ENCODE measurements at places on chromosomes 7 and 10. TPM values are rescaled to one million over a fixed set of nuclear protein-coding genes. Genes with fewer than 3 reads are reported as not detected.

DNA sequence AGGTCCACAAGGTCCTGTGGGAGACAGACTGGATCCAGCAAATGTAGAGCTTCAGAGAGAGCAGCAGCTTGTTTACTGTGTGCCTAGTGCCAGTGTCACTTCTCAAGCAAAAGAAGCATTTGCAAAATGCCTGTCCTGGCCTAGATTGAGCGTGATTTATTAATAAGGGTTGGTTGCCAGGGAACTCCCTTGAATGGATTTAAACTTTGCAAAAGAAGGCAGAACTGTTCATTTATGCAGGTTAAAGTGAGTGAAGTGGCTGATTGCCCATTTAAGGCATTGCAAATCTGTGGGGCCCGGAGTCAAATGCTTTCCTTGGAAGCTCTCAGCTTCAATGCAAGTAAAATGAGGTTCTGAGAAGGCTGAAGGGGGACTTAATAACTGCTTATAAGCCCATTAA, 71.3 kb downstream of the CDHR3 start:
- DNase-seq, result no peak

- DNase-seq, result no peak
Observed at GRCh38 chr10:110445871-110446270, 51.8 kb upstream of the DUSP5 start.

- no peak for DNase-seq
Observed at GRCh38 chr7:95811846-95812445, 39.6 kb downstream of the DYNC1I1 start.

SMNDC1 gene
- total RNA-seq, result 3.9 TPM

NKX2-3 gene
- total RNA-seq, result not detected

DNA sequence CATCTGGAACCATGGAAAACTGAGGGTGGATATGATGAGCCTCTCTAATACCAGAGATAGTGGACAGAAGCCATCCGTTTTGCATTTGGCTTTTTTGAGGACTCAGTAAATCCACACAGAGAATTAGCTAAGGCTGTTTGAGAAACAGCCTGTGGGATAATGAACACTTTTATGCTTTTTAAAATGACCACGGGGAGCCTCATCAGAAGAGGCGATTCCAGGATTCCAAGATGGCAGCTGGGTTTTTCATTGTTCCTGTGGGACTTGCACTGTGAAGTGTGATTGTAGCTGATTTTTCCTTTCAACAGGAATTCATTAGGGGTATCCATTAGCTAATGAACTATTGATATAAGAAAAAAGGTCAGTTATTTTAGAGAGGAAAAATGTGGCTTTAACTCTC, 353.2 kb downstream of the AUTS2 start:
- no peak for DNase-seq

PGAM2 gene
- total RNA-seq, result not detected

GRCh38 chr7:110827287-110827855, 263.6 kb upstream of the LRRN3 start:
- no peak for DNase-seq

ZNF746 gene
- 6.7 TPM for total RNA-seq

DNA sequence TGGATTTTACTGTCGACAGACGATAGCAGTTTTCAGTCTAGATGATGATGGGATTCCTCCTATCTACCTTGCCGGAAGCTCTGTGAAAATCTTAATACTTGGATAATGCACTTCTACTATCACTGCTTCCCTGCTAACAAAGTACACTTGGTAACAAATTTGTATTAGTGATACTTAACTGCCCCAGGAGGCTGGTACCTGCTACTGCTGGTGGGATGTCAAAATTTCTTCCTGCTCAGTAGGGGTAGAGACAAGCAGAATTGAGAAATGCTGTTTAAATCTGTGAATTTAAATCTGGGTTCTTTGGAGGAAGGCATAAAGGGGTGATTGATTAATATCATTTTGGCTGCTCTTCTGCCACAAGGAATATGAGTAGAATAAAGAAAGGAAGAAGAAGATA, 99.8 kb upstream of the STRIP2 start:
- DNase-seq, result no peak

GRCh38 chr10:45596526-45596925, 76.0 kb downstream of the ZFAND4 start:
- no peak for DNase-seq

UCN3 gene
- total RNA-seq, result not detected

GRCh38 chr10:91296471-91296870, 76.0 kb downstream of the PCGF5 start:
- DNase-seq, result no peak

PIK3AP1 gene
- under 0.01 TPM for total RNA-seq

DNA sequence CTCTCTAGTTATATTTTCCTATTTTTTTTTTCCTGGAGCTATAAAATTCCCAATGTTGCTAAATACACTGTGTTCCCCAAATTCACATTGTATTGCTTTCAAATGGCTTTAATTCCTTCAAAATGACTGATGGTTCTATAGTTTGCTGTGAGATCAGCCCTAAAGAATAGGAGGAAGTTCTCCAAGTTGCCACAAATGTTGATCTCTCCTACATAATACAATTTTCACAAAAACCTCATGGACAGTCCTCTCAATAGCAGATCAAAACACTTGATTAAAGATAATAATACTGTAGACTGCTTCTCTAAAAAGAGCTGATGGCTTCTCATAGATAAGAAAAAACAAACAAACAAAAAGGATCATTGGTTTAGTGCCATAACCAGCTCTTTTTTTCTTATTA, 97.8 kb upstream of the CAV2 start:
- DNase-seq, result no peak

PLAC9 gene
- total RNA-seq, result 1.6 TPM

- no peak for DNase-seq
Observed at GRCh38 chr10:45227456-45227855, 88.0 kb downstream of the OR13A1 start.

ATRNL1 gene
- 0.18 TPM for total RNA-seq

GRCh38 chr7:4134631-4135030, 547.5 kb upstream of the FOXK1 start:
- no peak for DNase-seq

DNA sequence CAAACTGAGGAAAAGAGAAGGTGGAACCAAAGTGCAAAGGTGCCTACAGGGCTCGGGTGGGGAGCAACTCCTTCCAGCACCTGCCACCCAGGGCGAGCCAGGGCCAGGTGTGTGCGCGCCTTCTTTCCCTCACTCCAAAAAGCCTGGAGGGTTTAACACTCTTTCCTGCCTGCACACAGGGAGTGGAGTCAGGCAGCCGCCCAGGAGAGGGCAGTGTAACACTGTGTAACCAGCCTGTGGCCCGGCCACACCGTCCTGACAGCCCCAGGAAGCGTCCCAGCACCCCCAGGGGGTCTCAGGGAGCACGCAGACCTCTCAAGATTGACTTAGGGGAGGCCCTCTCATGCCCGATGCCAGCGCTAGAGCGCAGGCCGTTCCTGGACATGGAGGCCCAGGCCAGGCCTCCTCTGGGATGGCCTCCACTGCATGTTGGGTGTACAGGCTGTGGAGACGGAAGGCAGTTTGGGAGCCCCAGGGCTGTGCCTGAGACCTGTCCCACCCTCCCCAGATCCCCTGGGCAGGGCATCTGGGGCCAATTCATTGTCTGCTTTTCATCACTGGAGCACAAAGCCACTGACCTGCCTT, 13.4 kb downstream of the BRI3 start:
- peak; percentile 47 for DNase-seq

DNA sequence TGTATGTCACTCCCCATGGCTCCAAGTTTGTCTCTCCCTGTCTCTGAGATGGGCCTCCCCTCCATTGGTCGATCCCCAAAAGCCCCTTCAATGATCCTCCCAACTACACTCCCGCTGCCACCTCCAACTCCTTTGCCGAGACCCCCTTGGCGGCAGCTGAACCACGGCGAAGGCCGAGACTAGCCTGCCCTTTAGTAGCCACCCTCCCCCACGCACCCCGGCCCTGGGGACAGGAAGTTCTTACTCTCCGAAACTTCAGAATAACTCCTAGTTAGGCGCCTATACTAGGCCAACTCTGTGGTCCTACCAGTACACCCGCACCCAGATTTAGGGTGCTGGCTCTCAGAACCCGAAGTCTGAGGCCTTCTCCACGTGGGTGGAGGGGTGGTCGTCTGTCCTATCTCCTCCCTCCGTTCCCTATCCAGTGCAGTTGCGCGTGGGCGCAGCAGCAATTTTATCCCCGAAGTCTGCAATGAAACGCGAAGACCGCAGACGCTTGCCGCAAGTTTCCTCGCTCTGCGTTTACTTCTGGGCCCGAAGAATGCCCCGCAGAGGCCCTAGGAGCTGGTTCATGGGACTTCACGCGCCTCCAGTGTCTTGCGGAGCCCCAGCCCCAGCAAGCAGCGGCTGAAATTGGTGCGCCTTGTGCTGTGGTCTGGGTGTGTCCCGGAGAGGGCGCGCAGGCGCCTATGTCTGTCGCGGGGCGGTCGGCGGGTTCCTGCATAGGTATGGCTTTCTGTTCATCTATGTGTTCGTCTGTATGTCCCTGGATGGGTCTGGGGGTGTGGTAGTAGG, 82.6 kb upstream of the SLF2 start:
- DNase-seq, result no peak

DNA sequence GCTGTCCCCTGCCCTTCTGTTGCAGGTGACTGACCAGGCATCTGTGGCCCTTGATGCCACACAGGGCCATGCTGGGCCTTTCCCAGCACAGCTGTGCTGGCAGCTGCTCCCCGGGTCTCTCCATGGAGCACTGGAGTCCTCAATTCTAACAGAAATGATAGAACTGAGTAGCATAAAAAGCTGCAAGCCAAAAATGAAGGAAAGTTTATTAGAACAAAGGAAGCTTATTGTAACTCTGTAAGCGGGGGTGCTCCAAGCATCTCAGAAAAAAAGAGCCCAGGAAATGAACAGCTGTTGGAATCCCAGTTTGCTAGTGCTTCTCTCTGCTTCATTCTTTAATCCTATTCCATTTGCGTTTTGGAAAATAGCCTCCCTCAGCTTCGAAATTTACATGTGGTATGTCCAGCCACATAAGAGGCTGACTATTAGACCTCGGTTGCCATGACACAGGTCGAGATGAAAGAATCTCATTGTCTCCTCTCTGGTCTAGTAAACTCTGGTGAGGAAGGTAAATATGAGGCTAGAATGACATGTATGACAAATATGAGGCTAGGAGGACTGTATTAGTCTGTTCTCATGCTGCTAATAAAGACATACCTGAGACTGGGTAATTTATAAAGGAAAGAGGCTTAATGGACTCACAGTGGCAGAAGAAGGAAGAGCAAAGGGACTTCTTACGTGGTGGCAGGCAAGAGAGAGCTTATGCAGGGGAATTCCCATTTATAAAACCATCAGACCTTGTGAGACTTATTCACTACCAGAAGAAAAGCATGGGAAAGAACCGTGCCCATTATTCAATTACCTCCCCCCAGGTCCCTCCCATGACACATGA, 23.7 kb downstream of the EPDR1 start:
- no peak for DNase-seq

DNA sequence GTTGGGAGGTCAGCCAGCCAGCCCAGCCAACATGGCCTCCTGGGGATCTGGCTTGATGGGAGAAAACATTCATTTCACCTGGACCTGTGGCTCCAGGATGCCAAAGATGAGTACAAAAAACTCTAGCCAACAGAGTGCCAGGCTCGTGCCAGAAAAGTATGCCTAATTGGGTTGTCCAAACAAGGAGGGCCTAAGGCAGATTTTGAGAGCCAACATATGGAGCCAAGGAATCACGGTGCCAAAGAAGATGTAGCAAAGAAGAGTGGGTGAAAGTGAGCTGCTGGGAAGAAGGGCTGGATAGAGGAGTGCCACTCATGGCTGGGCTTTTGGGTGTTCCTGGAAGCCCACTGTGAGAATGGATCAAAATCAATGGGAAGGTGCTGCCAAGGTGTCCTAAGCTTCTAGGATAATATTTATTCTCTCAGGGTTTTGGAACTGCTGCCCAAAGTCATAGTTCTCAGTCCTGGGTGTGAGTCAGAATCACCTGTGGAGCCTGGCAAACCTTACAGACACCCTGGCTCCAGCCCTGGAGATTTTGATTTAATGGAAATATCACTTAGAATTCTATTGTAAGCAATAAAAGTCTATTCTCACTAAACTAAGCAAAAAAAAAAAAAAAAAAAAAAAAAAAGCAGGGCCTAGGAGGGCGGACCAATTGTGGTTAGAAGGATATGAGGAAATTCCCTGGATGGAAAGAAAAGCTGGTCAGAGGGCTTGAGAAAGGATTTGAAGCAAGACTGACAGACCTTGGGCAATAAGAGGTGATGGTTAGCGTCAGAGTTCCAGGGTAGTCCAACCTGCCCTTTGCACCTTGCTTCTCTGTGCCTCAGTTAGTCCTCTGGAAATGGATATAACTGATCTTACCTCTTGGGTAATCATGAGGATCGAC, 182.2 kb upstream of the PRR15 start:
- no peak for DNase-seq

MKX gene
- total RNA-seq, result 0.28 TPM

ENO4 gene
- under 0.01 TPM for total RNA-seq

GRCh38 chr10:75976681-75977080, 545.3 kb downstream of the LRMDA start:
- DNase-seq, result no peak

TUBAL3 gene
- total RNA-seq, result not detected

ICA1 gene
- not detected for total RNA-seq

DNA sequence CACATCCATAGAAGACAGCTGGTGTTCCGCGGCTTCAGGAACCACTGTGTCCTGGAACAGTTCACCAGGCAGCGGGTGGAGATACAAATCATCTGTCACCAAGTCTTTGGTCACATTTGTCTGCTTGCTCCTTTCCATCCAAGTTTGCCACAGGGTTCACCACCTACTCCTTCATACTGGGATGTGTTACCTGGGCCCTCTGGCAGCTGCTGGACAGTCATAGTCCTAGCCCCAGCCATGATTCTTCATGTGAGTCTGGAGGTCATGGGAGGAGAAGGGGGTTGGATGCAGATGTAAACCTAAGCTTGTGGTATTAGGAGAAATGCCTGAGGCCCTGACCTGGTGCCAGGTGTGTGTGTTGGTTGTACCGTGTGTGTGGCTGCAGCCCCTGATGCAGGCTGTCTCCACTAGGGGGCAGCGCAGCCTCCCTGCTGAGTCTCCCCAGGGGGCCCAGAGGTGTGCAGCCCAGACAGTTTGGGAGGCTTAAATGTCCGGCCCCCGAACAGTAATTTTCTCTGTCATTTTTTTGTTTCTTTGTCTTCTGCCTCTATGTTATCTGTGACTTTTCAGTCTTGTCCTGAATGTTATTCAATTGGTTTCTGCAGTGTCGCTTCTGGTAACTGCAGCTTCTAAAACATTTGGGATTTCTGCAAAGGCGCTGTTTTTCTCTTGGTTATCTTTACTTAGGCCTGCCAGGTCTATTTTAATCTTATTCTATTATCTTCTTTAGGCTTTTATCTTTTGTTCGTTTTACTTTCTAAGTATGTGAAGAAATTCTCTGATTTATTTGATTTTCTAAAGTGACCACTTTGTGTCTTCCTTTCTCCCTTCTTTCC, 14.8 kb downstream of the NPS start:
- DNase-seq, result no peak

GRCh38 chr10:88932539-88933256, 19.9 kb downstream of the ACTA2 start:
- DNase-seq, result peak; percentile 87

DNA sequence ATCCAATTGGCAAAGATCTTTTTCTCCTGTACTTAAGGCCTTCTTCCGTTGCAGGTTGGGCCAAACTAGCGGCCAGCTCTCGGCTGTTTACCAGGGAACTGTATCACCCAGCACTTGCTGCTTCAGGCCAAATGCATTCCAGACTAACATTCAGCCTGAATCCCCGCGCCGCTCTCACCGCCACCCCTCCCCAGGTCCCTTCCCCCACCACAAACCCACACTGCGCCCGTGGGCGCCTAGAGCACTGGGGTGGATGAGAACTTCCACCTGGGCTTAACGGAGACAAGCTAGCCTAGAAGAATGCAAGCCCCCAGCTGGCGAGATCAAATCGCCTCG, 676 bp downstream of the TCAF1 start:
- peak; percentile 58 for DNase-seq

GRCh38 chr7:2613931-2614600, 17.7 kb upstream of the TTYH3 start:
- DNase-seq, result no peak

- no peak for DNase-seq
Observed at GRCh38 chr10:1175956-1176565, 119.9 kb downstream of the WDR37 start.
